ENCODE measurements at places on chromosomes 2 and 18. TPM values are rescaled to one million over a fixed set of nuclear protein-coding genes. Genes with fewer than 3 reads are reported as not detected.

The GLI2 gene
- 3.9 TPM for total RNA-seq

The SKOR2 gene
- not detected for total RNA-seq

The MC4R gene
- total RNA-seq = not detected

The LRP1B gene
- total RNA-seq = 1.2 TPM

The ZEB2 gene
- 118 TPM for total RNA-seq

The RESP18 gene
- total RNA-seq = not detected

The RIT2 gene
- not detected for total RNA-seq

The ASB18 gene
- 1.9 TPM for total RNA-seq

The CCDC85A gene
- 4.9 TPM for total RNA-seq

The TMEM200C gene
- 0.71 TPM for total RNA-seq

The BIN1 gene
- total RNA-seq = 16.2 TPM

The CACNB4 gene
- 0.32 TPM for total RNA-seq

The CFC1B gene
- not detected for total RNA-seq

The GALNT14 gene
- 0.76 TPM for total RNA-seq

The PMAIP1 gene
- total RNA-seq = 0.50 TPM
